ENCODE measurements at places on chromosomes 1 and 21.
A peak's percentile ranks its signal among the peaks of the same experiment; 100 is the strongest.

DNA sequence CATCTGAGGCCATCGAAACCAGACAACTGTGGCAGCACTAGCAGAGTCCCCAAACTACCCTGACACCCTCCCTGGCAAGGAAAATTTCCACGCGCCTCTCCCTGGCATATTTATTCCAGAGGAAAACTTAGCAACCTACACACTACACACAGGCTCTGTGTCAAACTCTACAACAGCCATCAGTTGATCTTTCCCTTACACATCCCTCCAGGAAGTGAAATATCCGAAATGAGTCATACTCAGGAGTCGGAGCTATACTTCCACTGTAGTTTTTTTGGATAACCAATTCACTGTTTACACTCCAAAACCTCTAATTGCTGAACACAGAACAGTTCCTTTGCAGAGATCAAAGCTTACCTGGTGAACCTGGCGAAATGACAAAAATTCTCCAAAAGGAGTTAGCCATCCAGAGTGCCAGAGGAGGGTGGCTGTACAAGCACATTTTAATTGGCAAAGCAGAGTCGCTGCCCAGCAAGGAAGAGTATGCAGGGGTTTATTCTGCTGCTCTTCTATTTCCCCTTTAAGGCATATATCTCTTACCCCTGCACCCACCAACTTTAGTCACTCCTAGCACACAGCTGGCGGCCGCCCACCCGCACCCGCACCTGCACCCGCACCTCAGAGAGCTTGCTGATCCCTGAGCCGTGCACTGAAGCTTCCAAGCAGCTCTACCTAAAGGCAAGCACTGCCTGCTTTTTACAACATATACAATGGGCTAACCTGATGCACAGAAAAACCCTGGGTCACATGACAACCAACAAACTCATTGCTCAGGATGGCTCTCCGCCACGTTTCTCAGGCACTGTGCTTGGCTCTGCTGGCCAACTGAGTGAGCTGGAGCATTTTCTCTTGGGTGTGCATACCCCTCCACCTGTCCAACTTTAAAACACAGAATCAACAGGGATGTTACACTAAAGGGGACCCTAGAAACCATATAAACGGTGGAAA, 54.9 kb downstream of the CAPZB start:
- no peak for DNase-seq

DNA sequence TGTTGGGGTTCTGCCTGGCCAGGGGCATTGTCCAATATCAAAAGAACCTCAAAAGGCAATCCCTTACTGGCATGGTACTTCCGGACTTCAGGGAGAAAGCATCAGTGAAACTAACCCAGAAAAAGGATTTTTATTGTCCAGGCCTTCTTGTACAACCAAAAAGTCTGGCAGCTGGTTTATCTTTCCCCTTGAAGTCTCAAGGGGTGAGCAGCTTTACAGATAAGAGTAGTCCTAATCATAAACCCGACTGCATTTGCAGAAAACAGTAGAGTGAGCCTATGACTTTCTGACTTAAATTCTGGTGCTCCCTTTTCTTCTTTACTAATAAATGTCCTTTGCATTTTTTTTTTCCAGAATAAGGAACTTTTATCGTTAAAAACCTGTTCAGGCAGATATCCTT, 104.0 kb upstream of the CHRM3 start:
- DNase-seq: no peak

GRCh38 chr1:44822131-44822701, 13.9 kb downstream of the BTBD19 start:
- no peak for DNase-seq

GRCh38 chr1:245248231-245248731, 93.5 kb downstream of the KIF26B start:
- no peak for DNase-seq

GRCh38 chr1:180270530-180271271, 40.6 kb downstream of the LHX4 start:
- no peak for DNase-seq

GRCh38 chr1:101298663-101299062, 61.8 kb downstream of the S1PR1 start:
- DNase-seq: no peak

DNA sequence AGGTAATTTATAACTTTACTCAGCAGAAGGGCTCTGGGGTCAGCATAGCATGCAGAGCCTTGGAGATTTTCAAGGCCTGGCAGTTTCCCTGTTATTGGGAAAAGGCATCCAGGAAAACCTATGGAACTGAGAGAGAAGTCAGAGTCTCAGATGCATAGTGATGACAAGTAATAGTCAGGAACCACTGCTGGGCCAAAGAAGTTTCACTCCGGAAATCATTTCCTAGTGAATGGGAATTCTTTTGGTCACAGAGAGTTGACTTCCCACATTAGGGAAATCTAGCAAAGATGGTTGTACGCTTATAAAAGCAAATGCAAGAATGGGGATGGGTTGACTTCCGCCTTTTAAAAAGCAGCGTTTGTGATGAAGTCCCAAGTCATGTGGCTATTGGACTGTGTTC, 28.4 kb upstream of the RUNX1 start:
- no peak for DNase-seq

GRCh38 chr1:241375886-241376285, 18.9 kb upstream of the RGS7 start:
- no peak for DNase-seq

- no peak for DNase-seq
Measured at GRCh38 chr1:8915446-8915845, 30.2 kb upstream of the CA6 start.

DNA sequence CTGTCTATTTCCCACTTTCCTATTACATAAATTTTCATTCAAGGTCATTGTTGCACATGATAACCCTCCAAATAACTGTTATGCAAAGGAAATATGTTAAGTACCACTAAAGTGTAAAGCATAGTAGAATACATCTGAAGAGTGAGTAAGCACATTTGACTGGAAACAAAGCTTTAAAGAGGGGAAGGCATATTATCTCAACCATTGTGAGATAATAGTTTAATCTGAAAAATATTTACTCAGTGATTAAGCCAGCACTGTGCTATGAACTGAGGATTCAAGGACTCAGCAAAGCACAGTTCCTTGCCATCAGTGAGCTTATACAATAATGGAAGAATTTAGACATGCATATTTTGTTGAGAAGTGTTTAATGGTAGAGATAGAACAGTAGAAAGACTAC, 127.4 kb downstream of the HMCN1 start:
- DNase-seq: no peak

- DNase-seq: peak; percentile 71
Measured at GRCh38 chr21:25881524-25882376, 147.0 kb downstream of the GABPA start.

DNA sequence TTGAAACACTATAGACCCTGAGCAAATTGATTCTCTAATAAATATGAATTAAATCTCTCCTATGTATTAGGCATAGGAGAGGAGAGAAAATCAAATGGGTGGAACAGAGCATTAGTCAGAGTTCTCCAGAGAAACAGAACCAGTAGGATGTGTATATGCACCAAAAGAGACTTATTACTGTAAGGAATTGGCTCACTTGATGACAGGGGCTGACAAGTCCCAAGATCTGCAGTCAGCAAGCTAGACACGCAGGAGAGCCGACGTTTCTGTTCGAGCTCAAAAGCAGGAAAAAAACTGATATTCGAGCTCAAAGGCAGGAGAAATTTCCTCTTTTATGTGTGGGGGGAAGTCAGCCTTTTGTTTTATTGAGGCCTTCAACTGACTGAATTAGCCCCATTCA, 259.2 kb upstream of the KAZN start:
- no peak for DNase-seq

DNA sequence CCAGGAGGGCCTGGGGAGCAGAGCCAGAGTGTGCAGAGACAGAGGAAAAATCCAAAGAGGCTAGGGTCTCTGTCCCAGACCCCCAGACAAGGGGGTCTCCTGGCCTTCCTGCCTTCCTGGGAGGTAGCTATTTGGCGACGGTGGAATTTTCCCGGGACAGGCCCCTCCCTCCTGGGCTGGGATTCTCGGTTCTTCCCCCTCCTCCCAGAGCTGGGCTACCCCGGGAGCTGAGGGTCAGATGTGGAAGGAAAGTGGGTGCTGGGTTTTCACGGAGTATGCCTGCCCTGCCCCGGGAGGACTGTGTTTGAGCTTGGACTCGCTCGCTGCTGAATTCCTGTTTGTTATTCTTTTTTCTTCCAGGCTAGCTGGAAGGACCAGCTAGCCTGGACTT, 759 bp downstream of the AMPD2 start:
- no peak for DNase-seq

DNA sequence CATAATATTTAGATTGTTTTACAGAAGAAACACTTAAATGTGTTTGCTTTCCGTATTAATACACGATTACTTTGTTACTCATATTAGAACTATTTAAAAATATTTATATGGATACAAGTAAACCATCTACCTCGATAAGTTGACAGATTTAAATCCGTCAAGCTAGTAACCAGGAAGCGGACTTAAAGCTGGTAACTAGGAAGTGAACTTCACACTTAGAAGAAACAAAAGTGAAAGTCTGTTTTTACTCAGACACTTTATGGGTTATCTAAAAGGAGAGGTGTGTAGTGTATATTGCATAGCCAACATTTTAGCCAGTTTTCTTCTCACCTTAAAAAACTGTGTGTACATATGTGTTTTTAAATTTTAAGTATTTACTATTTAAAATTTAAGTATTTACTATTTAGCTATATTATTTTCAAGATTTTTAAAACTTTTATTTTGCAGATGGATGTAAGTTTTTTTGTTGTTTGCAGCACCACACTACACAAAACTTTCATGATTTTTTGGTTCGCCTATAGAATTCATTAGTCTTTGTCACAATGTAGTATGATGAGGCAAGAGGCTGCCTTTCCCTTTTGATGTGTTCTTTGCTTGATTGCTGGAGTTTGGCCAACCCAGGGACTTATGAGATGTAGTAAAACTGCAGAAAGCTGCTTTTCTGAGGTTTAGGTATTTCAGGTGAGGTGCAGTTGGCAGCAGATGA, 2.7 kb downstream of the USP25 start:
- DNase-seq: peak; percentile 12

GRCh38 chr1:89574621-89575020, 50.0 kb downstream of the LRRC8B start:
- DNase-seq: no peak

- DNase-seq: peak; percentile 72
Measured at GRCh38 chr1:54407404-54408146, 1.4 kb upstream of the SSBP3 start.

- no peak for DNase-seq
Measured at GRCh38 chr1:41546833-41547135, 62.3 kb upstream of the EDN2 start.

DNA sequence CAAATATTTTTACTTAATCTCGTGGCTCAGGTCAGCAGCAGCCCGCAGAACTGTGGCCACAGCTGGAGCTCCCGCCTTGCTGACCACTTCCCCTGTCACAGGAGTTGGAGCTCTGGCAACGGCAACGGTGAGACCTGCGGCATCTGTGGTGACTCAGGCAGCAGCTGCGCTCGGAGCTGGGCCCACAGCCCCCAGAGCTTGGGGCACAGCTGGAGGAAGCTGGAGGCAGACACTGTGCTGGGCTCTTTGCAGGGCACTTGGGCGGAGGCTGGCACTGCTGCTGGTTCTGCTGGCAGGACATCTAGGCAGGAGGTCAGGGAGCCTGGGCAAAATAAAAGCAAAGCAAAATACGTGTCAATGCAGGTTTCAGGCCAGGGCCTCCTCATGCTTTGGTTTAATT, at the start of gene LCE3A:
Gene LCE3A, minus strand, starts transcription at position 301 of the 400 bp plus-strand sequence. Its CDS starts 0 bp downstream, at position 301.
- DNase-seq: no peak

DNA sequence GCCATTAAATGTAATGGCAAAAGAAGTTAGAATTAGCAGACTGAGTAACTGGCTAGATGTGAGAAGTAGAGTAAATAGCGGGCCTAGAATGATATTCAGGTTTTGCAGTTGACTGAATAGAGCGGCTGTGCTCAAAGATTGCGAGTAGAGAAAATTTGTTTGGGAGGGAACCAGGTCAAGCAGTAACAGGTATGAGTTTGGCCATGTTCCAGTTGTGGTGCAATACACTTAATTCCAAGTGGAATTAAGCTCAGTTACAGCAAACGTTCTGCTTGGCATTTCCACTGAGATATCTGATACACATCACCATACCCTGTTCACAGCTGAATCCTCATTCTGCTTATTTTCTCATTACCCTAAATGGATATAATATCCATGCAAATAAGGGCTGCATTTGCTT, 1382.9 kb downstream of the MRPL39 start:
- DNase-seq: no peak

DNA sequence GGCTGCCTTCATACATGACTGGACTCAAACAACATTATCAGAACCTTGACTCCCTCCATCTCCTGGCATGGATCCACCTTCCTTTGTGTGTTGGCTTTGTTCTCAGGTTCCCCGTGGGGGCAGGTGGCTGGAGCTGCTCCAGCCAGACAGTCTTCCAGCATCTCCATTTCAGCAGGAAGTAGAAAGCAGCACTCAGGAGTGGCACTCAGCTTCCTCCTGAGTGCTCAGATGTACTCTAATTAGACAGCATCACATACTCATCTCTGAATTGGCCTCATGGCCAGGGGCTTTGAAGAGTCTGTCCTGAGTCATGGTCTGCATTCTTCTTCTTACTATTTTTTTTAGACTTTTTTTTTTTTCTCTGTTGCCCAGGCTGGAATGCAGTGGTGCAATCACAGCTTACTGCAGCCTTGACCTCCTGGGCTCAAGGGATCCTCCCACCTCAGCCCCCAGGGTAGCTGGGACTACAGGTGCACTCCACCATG, 27.9 kb downstream of the OVAAL start:
- peak; percentile 39 for DNase-seq

- no peak for DNase-seq
Measured at GRCh38 chr1:86416343-86416742, 7.6 kb upstream of the CLCA2 start.

DNA sequence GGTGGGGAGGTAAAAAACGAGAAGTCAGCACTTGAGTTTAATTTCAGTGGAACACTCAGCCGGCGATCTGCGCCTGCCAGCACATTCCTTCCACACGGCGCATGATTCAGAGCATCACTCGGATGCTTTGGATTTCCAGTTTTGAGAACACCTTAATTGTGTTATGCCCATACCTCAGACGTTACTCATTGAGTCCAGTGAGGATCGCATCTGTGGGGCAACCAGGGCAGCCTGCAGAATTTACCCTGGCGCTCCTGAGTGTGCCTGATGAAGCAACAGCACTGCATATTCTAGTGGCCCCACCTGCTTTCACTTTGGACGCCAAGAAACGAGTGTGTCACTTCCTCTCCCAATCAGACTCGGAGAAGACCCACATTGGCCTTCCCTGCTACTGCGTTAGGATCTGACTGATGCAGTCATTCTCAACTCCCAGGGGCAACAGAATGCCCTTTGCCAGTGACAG, 19.9 kb downstream of the FAM89A start:
- peak; percentile 15 for DNase-seq

- no peak for DNase-seq
Measured at GRCh38 chr1:33319949-33320618, 814 bp downstream of the A3GALT2 start.

DNA sequence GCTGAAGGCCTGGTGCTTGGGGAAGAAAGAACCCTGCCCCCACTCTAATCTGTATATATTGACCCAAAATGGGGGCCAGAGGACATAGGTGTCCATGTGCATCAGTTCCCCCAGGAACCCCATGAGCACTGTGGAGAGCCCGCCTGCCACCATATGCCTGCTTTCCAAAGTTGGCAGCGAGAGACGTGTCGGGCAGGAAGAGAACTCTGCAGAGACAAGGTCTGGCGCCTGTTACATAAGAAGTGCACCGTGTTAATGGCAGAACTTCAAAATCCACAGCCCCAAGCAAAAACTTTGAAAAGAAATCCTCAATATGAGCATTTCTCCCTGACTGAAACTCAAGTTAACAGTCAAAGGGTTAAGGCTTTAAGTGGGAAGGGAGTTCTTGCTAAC, 8.0 kb downstream of the CTNNBIP1 start:
- no peak for DNase-seq

Data from activated CD4-positive, alpha-beta memory T cell treated with anti-CD3 and anti-CD28 coated beads for 36 hours (primary cell).